ENCODE measurements at places on chromosomes 1 and 21.

GRCh38 chr1:77282187-77282865 lies 507 bp downstream of the AK5 start:
- no peak for DNase-seq

DNA sequence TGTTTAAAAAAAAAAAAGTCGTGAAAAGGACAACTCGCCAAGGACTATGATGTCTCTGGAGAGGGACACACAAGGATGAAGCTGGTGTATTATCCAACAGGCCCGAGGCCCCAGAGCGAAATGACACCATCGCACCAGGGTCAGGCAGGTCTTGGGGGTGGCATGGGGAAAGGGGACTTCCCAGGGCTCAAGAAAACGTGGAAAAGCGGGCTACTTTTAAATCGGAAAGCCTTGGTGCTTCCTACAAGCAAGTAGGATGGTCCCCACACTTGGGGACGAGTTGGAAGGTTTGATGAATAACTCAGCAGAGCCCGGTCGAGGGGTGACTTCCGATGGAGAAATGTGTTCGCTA lies 505 bp upstream of the GNPAT start:
- no peak for DNase-seq

DNA sequence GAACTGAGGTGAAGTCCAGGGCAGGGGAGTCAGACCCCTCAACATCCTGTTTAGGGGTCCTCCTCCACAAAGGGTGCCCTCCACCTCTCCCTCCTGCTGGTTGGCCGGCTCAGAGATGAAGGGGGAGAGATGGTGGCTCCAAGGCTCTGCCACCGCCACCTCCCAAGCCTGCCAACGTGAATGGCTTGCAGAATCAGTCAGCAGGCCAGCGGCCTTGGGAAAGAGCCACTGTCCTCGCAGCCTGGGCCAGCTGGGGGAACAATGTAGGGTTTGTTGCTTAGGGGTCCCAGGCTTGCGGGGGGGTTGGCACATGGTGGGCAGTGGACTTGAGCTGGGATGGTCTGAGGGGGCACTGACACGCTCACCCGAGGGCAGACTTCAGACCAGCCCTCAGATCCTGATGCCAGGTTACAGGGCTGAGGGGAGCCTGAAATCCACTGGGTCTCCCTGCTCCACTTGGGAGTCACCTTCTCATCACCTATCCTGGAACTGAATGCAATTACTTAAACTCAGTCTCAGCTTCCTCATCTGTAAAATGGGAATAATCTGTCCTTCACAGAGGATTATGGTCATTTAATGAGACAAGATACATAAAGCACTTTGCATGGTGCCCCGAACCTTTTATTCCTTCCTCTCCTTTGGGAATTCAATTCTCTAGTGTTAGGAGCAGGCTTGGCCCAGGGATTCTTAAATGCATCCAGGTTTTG lies 8.3 kb downstream of the GPR37L1 start:
- no peak for DNase-seq

DNA sequence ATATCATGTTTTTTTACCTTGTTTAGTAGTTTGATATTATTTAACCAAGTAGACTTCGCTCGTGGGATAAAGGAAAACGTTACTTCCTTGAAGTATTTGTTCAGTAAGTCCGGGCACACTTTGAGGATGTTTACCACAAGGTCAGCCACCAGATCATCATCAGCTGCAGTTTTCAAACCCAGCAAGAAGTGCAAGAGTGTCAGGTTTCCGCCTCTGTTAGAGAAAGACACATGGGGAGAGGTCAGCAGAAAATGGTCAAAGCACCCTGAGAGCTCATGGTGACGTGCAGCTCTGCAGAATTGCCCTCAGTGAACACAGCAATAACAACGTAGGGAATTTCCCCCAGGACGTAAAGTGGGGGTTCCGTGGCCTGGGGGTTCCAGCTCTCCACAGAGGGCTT lies 24.4 kb downstream of the URB1 start:
- no peak for DNase-seq

GRCh38 chr1:99474350-99474893 lies 171.5 kb upstream of the PALMD start:
- no peak for DNase-seq
